Germinal center (tissue), 1 donor: ENCODE measurements at places on chromosomes 3 and 15.

GRCh38 chr3:133697960-133698359 is 36.2 kb upstream of the TOPBP1 start:
- DNase-seq = no peak

DNA sequence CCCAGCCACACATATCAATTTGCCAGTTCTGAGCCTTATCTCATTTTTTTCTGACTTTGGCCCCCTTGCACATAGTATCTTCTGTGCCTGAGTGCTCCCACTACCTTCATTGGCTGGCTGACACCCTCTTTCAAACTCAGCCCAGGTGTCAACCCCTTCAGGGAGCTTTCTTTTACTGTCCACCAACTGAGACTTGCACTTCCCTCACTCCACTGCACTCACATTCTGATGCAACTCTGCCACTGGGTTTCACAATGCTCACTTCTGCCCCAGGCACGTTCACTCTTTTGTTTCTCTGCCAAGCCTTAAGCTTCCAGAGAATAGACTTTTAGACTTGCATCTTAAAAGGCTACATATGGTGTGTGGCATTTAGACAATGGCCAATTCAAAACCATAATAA is 101.5 kb upstream of the CBLB start:
- no peak for DNase-seq

- DNase-seq = no peak
These were observed 251.6 kb downstream of the RPLP1 start for GRCh38 chr15:69704229-69704628.

DNA sequence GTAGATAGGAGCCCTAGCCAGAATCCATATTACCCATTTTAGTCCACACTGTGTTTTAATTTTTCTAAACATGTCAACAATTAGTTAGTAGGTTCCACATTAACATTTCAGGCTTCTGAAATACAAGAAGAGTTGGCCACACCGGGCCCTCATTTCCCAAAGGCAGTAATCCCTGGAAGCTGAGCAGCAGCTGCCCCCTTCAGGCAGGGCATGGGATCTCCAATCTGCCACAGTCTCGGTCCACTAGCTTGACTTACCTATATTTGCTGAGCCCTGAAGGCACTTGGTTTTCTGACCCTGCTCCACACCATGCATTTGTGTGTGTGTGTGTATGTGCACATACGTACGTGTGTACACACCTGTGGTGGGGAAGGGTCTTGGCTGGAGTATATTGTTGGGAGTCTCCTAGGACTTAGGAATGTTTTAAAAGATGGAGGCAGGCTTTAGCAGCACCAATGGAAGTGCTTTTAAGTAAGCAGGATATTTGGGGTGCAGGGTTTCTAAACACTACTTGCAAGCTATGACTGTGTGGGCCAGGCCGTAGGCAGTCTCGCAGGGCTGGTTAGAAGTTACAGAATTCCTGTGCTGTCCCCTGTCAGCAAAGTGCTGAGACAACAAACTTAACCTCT is 71.2 kb upstream of the SOX14 start:
- no peak for DNase-seq

- no peak for DNase-seq
These were observed 1.6 kb downstream of the C3orf38 start for GRCh38 chr3:88151358-88151757.

DNA sequence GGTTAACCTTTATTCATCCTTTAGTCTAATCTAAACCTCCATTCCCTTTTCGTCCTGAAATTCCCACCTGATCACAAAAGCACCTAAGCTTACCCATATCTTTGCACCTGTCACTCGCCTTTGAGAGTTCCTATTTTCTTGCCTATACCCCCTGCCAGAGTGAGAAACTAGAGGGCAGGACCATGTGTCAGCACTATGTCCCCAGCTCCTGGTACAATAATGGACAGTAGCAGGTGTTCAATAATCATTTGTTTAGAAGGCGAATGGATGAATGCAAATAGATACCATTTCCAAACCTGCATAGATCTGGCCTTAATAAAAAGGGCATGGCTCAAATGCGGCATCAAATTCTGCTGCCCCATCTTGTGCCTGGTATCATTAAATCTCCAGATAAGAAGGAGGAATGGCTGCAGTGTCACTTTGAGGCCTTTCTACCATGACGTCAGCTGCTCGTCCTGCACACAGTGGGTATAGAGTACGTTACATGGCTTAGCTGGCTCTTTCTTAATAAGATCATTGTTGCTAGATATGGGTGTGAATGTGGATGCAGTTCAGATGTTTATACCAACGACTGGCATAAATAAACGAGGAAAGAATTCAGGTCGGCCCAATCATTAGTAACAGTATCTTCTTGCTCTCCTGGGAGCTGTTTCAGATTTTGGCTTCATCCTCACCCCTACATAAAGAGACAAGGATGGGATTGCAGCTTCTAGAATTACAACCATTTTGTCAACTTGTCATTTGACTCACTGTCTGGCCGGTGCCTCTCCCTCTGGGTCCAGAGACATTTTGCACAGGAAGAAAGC is 148.7 kb downstream of the RORA start:
- DNase-seq = no peak

DNA sequence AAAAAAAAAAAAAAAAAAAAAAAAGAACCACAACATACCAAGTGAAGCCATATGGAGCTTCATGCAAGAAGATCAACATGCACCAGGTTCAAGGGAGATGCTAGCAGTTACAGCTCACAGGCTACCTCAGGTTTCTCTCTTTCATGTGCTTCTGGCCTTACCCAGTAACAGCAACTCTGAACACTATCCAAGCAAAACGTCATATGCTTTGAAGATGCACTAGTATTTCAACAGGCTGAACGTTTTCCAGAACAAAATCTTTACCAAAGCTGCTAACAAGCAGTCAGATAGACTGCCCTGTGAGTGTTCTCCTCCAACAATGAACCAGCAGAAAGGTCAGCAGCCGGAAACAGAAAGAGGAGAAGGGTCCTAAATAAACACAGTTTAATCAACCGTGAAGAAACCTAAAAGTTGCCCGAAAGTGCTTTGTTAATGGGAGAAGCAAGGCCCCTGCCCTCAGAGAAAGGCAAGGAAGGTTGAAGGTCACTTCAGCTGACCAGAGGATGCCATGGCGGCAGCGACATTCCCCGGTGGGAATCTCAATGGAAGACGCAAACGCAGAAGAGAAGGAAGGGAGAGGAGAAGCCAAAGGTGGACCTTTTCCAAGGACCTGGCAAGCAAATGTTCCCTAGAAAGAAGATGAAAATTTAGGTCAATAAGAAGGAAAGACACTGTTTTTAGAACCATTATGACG is 80.1 kb downstream of the CCNL1 start:
- no peak for DNase-seq

DNA sequence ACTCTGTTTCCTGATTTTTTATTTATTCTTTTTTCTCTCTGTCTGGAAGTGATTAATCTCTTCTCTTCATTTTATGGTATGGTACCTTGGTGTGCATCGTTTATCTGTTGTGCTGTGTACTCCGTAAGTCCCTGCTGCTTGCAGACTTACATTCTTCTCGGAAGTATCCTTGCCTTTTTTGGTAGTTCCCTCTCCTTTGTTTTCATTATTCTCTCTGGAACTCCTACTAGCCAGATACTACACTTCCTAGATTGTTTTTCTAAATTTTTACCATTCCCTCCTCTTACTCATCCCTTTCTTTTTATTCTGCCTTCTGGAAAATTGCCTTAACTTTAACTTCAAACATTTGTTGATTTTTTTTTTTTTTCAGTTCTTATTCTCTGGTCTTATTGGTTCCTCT is 27.2 kb downstream of the PIK3CA start:
- DNase-seq = no peak

GRCh38 chr3:144810160-144810559 is 838.5 kb downstream of the DIPK2A start:
- DNase-seq = no peak

GRCh38 chr3:44510000-44510368 is 32.5 kb upstream of the ZNF445 start:
- peak; percentile 62 for DNase-seq

DNA sequence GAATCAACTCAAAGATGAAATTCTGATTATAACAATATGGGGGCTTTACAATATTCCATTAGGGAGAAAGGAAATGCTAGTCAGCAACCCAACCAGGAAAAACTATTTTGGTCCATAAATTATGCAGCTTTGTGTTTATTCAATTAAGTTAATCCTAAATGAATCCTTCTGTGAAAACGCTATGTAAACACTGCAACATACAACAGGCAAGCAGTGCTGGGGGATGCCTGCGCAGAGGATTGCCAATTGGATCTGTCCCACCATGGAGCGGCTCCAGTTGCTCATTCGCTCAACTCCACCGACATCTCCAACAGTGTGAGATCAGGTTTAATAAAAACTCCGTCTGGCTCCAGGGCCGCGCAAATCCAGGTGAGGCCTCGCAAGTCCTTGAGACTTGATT is 290.5 kb upstream of the VEPH1 start:
- DNase-seq = no peak

GRCh38 chr3:152835601-152836102 is 721 bp downstream of the P2RY1 start:
- no peak for DNase-seq

GRCh38 chr3:31092748-31093589 is 198.5 kb upstream of the GADL1 start:
- DNase-seq = no peak
